Fibroblast of lung (primary cell): ENCODE measurements at places on chromosomes 12 and 14. TPM values are rescaled to one million over a fixed set of nuclear protein-coding genes. Genes with fewer than 3 reads are reported as not detected.

GRCh38 chr14:76541594-76542219 lies 165.8 kb downstream of the ESRRB start:
- DNase-seq, result no peak

DNA sequence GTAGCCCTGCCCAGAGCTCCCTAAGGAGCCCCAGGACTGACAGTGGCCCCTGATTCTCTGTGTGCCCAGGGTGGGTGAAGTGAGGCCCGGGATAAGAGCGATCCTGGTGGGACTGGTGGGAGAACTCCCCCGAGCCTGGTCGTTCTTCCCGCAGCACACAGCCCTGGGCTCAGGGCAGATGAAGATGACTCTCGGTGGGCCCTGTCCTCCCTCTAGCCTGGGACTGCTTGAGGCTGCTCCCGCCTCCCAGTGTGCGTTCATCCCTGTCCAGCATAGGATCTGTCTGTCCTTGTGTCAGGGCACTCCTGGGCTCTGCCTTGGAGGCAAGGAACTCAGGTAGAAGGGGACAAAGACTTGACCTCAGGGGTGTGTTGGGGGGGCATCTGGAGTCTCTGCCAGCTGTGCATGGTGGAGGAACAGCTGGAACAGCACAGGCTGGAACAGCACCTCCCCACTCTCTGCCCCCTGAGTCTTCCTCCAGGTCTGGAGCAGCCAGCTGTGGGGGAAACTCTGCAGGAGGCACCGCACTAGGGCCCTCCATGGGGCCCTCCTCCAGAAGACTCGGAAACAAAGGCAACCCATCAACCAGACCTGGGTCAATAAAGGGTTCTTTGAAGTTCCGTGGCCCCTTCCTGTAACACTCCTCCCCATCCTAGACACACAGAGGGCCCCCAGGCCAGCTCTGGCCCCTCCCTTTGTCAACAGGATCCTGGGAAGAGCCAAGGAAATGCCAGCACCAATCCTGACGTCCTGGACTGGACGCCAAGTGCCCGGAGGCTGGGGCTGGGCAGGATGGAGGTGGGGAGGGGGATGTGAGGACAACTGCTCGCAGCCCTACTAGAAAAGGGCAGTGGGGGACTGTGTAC lies 15.9 kb downstream of the FAIM2 start:
- DNase-seq, result no peak

- no peak for DNase-seq
Measured at GRCh38 chr12:103690426-103690825, 103.4 kb downstream of the STAB2 start.

DNA sequence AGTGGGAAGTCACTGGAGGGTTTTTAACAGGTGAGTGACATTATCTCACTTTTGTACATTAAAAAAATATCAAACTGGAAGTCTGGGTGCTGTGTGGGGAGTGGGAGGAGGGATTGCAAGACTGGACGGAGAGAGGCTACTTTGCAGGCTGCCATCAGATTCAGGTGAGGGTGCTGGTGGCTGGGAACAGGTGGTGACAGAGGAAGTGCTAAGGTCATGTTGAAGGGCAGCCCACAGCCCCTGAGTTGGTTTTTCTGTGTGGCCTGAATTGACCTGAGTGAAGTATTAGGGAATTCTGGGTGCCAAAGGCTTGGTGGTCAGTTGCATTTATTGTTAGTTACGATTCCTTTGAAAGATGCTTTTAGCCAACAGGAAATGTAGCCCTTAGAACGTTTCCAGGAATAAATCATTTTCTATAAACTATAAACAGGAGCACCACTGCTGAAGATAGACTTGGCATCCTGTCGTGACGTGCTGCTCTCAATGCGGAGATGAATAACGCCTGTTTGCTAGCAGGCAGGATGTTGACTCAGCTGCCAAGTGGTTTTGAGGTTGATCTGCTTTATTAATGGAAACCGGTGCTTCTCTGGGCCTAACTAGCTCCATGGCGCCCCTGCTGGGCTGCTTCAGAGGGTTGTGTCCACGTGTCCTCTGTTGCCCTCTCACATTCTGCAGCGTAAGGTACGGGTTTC lies 707.5 kb upstream of the TMEM132C start:
- peak; percentile 99 for DNase-seq

DNA sequence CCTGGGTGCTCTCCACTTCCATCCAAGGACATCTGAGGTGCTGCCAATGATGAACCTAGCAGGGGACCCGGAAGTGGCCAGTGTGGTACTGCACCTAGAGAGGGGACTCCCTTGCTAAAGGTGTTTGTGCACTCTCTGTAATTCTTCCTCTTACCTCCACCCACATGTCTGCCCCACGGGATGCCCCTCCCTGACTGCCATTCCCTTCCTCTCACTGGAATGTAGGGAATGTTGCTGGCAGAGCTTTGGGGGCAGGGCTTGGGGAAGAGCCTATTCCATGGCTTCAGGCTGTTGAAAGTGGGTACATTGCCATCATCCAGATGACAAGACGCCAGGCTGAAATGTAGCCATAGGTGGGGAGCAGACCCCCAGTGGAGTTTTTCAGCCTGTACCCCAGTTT lies 153.2 kb downstream of the SMOC1 start:
- no peak for DNase-seq

The WDHD1 gene
- total RNA-seq, result 8.6 and 9.8 TPM in 2 replicates

DNA sequence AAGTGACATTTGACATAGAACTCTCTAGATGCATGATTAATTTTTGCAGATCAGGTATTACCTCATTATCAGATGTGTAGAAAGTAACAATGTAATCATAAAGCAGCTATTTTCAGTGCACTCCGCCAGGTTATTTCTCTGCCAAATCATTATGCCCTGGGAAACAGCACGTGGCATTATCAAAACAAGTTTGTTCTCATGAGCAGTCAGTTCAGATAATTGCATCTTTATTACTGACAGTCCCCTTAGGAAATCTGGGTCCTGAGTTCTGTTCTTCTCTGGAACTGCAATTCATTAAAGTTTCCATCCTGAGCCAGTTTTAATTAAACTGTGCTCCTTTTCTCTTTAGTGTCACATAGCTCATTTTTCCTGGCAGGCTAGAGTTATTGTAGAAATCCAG lies 94.7 kb upstream of the KRR1 start:
- DNase-seq, result peak; percentile 34

The CD4 gene
- total RNA-seq, result 14.4 and 27.2 TPM in 2 replicates

GRCh38 chr14:101862177-101862576 lies 100.7 kb downstream of the PPP2R5C start:
- peak; percentile 8 for DNase-seq

The SLC4A8 gene
- total RNA-seq, result 3.3 and 7.3 TPM in 2 replicates

DNA sequence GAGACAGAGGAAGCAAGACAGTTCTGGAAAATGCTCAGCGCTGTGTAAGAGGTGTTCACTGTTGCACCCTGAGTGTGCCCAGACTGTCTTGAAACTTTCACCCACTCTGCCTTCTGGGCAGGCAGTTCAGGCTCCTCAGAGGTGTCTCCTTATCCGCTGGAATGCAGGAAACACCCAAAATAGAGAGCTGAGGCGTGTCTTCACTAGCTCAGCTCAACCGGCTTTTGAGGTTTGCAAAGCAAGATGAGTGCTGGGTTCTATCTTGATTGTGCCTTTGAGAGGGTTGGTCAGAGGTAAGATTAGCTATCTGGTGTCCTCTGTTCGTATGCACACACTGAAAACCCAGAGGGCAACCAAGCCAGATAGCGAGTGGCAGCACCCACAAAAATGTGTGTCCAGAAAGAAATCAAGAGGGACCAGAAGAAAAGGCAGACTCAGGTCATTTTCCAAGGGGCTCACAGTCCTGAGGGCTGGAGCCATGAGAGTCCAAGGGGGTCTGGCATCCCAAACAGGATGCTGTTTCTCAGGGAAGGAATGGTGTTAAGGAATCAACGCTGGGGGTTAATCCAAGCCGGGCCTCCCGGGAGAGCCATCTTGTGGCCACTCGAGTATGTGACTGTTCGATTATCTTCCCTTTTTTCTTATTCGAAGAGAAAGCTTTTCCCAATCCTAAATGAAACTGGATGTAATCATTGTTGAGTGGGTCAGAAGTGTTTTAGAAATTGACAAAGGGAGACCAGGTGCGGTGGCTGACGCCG lies 47.1 kb downstream of the TBX3 start:
- DNase-seq, result peak; percentile 36

GRCh38 chr14:61322011-61322798 lies 826 bp downstream of the PRKCH start:
- no peak for DNase-seq

DNA sequence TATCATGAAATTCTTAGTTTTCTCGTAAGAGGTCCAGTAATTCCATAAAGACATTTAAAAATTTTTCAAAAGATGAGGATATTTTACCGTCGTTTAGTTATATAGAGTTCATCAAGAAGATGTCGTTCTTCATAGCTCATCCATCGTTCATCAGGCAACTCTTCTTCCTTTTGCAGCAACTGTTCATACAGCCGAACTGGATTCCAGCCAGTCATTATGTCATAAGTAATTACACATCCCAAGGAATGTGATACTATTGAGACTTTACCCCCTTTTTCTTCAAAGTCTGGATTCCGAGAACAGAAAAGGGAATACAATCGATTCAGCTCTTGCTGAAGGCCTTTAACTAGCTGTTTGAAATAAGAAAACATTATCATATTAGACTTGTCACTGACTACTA lies 90.3 kb downstream of the DDHD1 start:
- DNase-seq, result peak; percentile 53
